PC-3 (cell line): ENCODE measurements at places on chromosomes 13 and 19.
A peak's percentile ranks its signal among the peaks of the same experiment; 100 is the strongest.

DNA sequence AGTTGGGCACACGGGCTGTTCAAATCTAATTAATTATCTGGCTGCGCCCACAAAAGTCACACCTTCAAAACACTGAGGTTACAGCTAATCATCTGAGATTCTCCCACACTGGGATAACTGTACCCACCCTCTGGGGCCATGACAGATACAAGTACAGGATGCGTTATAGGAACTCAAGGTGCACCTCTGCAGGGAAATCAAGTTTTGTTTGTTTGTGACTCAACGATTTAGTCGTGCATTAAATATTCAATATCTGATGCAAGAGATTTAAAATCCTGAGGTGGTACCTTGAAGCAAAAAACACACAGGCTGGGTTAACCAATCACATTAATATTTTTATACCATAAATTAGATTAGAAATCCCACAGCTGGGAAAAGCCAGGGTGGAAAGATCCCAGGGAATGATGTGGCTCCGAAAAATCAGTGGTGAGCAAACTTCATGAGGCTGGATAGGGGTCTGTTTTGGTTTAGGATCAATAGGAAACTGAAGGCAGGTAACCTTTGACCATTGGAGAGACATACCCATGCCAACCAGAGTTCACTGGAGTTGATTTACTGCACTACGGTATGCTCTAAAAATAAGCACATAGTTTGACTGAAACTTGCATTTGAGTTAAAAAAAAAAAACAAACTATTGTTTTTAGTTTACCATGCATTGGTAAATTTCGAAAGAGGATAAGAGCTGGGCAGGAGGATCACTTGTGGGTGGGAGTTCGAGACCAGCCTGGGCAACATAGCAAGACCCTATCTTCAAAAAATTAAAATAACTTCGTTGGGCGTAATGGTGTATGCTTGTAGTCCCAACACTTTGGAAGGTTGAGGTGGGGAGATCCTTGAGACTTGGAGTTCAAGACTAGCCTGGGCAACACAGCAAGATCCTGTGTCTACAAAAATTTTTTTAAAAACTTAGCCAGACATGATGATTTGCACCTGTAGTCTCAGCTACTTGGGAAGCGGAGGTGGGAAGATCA lies 23.9 kb upstream of the CEBPG start:
- H3K4me1 ChIP-seq, result no peaks in the 10 kb centered on the region
- H3K27me3 ChIP-seq, result peaks cover 38% of the 10 kb centered on the region
- no peak for DNase-seq
- H3K36me3 ChIP-seq, result no peaks in the 10 kb centered on the region

DNA sequence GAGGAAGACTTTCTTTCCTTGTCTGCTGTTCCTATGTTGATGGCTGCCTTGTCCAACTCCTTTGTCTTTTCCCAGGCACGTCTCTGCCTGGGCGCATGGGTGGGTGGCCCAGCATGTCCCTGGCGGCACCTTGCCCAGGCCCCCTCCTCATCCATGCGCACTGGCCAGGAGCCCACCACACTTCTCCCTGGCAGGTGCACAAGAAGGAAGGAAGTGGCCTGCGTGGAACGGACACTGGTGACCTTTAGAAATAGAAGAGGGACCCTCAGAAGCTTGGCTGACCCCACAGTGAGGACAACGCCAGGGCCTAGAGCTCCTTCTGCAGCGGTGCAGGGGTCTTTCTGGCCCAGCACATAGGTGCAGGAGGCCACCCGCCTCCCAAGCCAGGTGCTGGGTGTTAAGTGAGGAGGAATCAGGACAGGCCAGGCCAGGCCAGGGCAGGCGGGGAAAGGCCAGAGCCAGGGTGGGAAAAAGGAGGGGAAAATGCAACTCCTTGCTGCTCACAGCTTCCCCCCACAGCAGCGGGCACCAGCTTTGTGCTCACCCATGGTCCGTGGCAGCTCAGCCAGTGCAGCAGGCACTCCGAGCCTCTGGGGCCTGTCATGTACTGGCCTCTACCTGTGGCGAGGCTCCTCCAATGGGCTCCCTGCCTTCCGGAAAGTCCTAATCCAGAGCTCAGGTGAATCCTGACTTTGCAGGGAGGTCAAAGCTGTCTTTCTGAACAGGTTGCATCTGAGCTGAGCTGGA lies 104.0 kb downstream of the SOX1 start:
- no peak overlapping the region for H3K27ac ChIP-seq
- no peak overlapping the region for H3K4me3 ChIP-seq
- peaks cover 46% of the 10 kb centered on the region for H3K27me3 ChIP-seq
- no peaks in the 10 kb centered on the region for H3K4me1 ChIP-seq
- H3K36me3 ChIP-seq, result no peaks in the 10 kb centered on the region
- no peak for DNase-seq

- no peaks in the 10 kb centered on the region for H3K36me3 ChIP-seq
- peak; percentile 70 for DNase-seq
- H3K27me3 ChIP-seq, result no peaks in the 10 kb centered on the region
- H3K4me1 ChIP-seq, result peaks cover 31% of the 10 kb centered on the region
- peak overlapping the region; percentile 0; the same call in 1 of the 2 replicates for H3K4me3 ChIP-seq
These were observed 88.8 kb downstream of the LMO7 start for GRCh38 chr13:75724752-75725517.

DNA sequence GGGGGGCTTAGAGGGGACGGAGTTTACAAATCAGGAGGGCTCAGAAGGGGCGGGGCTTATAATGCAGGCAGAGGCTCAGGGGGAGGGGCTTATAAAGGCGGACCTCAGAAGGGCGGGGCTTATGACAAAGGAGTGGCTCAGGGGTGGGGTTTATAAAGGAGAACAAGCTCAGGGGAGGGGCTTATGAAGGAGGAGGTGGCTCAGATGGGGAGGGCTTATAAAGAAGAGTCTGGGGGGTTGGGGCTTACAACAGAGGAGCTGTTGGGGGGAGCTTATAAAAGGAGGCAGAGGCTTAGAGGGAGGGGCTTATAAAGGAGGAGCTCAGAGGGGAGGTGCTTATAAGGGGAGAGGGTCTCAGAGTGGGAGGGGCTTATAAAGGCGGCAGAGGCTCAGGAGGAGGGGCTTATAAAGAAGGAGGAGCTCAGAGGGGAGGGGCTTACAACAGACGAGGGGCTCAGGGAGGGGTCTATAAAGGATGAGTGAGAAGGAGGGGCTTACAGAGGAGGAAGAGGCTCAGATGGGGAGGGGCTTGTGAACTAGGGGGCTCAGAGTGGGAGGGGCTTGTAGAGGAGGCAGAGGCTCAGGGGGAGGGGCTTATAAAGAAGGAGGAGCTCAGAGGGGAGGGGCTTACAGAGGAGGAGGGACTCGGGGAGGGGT lies 1.0 kb downstream of the SMIM24 start:
- H3K27me3 ChIP-seq, result no peaks in the 10 kb centered on the region
- H3K27ac ChIP-seq, result no peak overlapping the region
- H3K4me1 ChIP-seq, result no peaks in the 10 kb centered on the region
- peak; percentile 5 for DNase-seq

DNA sequence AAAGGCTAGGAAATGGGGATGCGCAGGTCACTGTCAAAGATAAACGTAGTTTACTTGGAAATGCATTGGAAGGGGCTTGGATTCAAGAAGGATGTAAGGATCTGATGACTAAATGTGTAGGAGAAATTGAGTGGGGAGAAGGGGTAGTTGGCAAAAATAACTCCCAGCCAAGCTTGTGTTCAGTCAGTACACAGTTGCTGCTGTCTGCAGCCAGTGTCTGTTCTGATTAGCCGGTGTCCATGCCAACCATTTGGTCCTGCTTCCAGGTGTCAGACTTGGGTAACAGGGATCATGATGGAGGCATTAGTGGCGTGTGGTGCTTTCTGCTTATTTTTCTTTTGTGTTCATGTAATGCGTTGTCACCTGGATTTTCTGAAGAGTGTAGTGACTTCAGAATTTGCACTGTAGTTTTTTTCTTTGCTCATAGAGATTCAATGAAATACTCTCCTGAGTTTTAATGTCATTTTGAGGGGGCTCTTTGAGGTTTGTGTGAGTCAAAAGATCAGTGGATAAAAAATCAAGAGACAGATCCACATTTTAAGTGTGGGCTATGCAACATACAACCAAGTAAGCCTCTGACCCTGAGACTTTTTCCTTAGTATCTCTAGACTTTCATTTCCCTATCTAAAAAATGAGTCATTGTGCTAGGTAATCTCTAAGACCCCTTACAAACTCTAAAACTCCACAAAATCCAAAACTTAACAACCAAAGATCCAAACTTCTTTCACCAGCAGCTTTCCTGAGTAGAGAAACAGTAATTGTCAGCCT lies 103.9 kb downstream of the WDFY2 start:
- peaks cover 4% of the 10 kb centered on the region for H3K4me1 ChIP-seq
- H3K4me3 ChIP-seq, result no peak overlapping the region
- H3K27me3 ChIP-seq, result no peaks in the 10 kb centered on the region
- DNase-seq, result no peak

GRCh38 chr13:52159159-52159982 lies at the start of gene NEK3:
Gene NEK3, minus strand, starts transcription at chr13:52159597. Its CDS starts 3,406 bp downstream, at chr13:52156191.
- peak within 1 kb of the TSS; percentile 83 for H3K4me3 ChIP-seq
- H3K27me3 ChIP-seq, result no peaks in the 10 kb centered on the region
- H3K4me1 ChIP-seq, result peaks cover 16% of the 10 kb centered on the region
- peak; percentile 48 for DNase-seq

DNA sequence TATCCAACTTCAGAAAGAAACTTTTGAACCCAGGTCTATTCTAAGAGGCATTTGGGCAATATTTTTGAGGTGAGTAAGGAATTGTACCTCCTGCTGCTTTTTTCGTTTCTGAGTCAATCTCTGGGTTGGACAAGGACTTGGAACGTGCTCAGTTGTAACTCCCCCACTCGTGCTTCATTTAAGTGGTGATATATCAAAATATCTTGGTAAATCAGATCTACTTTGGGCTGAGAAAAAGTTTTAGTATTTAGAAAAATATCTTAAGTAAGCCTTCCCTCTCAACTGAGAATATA lies 728.9 kb downstream of the EFNB2 start:
- H3K27me3 ChIP-seq, result no peaks in the 10 kb centered on the region
- peaks cover 5% of the 10 kb centered on the region; the same call in 1 of the 2 replicates for H3K4me1 ChIP-seq
- H3K27ac ChIP-seq, result no peak overlapping the region
- DNase-seq, result no peak
- no peaks in the 10 kb centered on the region for H3K36me3 ChIP-seq
- H3K4me3 ChIP-seq, result no peak overlapping the region

DNA sequence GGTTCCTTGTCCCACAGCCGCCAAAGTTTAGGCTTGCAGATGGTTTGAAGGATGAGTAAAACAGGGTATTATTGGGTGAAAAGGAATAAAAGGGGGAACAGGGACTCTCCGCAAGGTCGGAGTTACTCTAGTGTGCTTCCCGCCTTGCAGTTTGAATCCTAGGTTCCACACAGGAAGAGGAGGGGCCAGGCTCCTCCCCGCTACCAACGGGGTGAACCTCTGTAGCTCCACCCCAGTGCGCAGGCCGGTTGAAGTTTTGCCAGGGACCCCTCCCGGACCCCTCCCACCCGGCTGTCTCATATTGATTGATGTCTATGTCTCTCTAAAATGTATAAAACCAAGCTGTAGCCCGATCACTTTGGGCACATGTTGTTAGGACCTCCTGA lies 11.6 kb upstream of the GTF2F2 start:
- H3K4me1 ChIP-seq, result no peaks in the 10 kb centered on the region
- no peak overlapping the region for H3K4me3 ChIP-seq

- no peak overlapping the region for H3K27ac ChIP-seq
- H3K36me3 ChIP-seq, result peaks cover 6% of the 10 kb centered on the region; the same call in 1 of the 2 replicates
- H3K4me3 ChIP-seq, result no peak overlapping the region
- no peaks in the 10 kb centered on the region for H3K27me3 ChIP-seq
- H3K4me1 ChIP-seq, result no peaks in the 10 kb centered on the region
These were observed 6.1 kb downstream of the DOCK6 start for GRCh38 chr19:11256189-11256588.

GRCh38 chr19:29714371-29714952 lies 599 bp downstream of the C19orf12 start:
- H3K4me1 ChIP-seq, result peaks cover 10% of the 10 kb centered on the region
- no peaks in the 10 kb centered on the region for H3K27me3 ChIP-seq
- DNase-seq, result no peak
- peak overlapping the region; percentile 80 for H3K4me3 ChIP-seq

- DNase-seq, result no peak
- no peaks in the 10 kb centered on the region for H3K4me1 ChIP-seq
- H3K4me3 ChIP-seq, result no peak overlapping the region
- H3K27ac ChIP-seq, result no peak overlapping the region
These were observed 525.6 kb downstream of the DCT start for GRCh38 chr13:93953841-93954240.

DNA sequence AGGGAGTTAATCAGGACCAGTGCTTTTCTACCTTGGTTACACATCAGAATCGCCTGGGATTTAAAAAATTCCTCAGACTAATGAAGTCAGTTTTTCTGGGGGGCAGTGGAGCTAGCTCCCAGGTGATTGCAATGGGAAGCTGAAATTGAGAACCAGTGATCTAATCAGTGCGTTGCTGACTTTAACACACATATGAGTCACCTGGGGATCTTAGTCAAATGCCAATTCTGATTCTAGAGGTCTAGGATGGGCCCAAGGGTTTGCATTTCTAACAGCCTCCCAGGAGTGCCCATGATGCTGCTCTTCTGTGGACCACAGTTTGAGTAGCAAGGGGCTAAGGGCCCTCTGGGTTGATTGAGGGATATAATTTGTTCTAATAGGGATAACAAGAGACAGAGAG lies 54.5 kb downstream of the KL start:
- H3K4me1 ChIP-seq, result peaks cover 12% of the 10 kb centered on the region
- DNase-seq, result peak; percentile 64
- no peaks in the 10 kb centered on the region for H3K36me3 ChIP-seq
- H3K4me3 ChIP-seq, result no peak overlapping the region

GRCh38 chr13:68509734-68510621 lies 1279.8 kb upstream of the PCDH9 start:
- no peaks in the 10 kb centered on the region for H3K4me1 ChIP-seq
- no peak overlapping the region for H3K27ac ChIP-seq
- H3K27me3 ChIP-seq, result no peaks in the 10 kb centered on the region
- no peaks in the 10 kb centered on the region for H3K36me3 ChIP-seq

DNA sequence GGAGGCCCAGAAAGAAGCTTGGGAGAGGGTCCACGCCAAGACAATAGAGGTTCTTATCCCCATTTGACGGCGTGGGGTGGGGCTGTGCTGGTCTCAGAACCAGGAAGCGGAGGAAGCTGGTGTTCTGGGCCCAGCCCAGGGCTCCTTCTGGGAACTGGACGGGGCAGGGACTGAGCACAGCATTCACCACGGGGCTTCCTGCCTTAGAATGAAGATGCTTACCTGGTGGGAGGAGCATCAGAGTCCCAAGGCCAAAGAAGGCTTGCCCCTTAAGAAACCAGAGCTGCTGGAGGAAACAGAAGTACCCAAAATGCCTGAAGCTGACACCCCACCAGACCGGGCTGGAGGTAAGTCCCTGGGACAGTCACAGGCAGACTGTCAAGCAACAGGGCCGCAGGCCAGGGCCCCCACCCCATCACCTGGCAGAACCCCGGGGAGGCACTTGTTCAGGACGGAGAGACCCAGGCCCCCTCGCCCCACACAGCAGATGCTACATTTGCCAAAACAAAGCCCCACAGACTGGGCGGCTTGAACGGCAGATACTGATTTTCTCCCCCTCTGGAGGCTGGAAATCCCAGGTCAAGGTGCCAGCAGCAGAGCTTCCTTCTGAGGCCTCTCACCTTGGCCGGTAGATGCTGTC lies 17.8 kb upstream of the IGLON5 start:
- H3K36me3 ChIP-seq, result no peaks in the 10 kb centered on the region
- H3K4me3 ChIP-seq, result no peak overlapping the region
- H3K4me1 ChIP-seq, result no peaks in the 10 kb centered on the region
- H3K27ac ChIP-seq, result no peak overlapping the region
- H3K27me3 ChIP-seq, result peaks cover 91% of the 10 kb centered on the region

- DNase-seq, result no peak
- no peak overlapping the region for H3K4me3 ChIP-seq
- no peak overlapping the region for H3K27ac ChIP-seq
- no peaks in the 10 kb centered on the region for H3K27me3 ChIP-seq
These were observed 41.6 kb downstream of the MYO9B start for GRCh38 chr19:17116996-17117702.

- H3K4me1 ChIP-seq, result no peaks in the 10 kb centered on the region
- DNase-seq, result no peak
- no peak overlapping the region for H3K4me3 ChIP-seq
- H3K27me3 ChIP-seq, result no peaks in the 10 kb centered on the region
- no peak overlapping the region for H3K27ac ChIP-seq
These were observed 146.3 kb upstream of the WASF3 start for GRCh38 chr13:26411206-26411605.
